ENCODE measurements at places on chromosomes 6 and 20. TPM values are rescaled to one million over a fixed set of nuclear protein-coding genes. Genes with fewer than 3 reads are reported as not detected.
A peak's percentile ranks its signal among the peaks of the same experiment; 100 is the strongest.

DNA sequence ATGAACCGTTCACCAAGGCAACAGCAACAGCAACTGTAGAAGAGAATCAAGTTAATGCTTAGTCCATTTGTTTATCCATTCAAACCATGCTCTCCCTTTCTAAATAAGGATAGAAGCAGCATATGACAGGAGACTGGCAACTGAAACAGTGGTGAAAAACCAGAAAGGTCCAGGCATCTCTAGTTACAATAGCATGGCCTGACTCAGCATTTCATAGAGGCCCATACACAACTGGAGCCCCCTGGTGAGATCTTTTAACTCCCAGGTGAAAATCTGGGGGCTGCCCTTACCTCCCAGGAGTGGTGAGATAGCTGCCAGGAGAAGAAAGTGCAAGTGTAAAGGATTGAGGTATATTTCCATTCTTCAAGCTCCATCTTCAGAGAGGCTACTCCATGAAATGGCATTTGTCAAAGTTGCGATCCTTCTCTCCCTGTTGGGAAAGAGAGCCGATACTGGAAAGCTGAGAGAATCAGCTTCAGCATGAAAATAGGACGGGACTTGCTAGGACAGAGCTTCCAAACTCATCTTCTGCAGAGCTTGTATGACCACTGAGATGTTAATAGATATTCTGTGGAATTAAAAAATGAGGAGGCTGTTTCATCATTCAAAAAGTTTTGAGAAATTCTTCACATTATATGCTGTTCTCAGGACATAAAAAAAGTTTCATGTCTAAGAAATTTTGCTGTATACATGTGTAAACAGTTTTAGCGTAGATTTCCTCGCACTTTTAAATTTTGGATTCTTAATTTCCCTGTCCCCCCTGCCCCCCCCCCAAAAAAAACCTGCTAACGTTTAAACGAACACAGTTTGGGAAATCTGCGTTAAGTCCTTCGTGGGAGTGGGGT is 10.9 kb upstream of the SLC2A12 start:
- no peaks in the 10 kb centered on the region for H3K4me1 ChIP-seq
- H3K36me3 ChIP-seq = no peaks in the 10 kb centered on the region
- no peak overlapping the region for H3K4me3 ChIP-seq
- H3K27ac ChIP-seq = no peak overlapping the region
- H3K27me3 ChIP-seq = no peaks in the 10 kb centered on the region

- DNase-seq = no peak
- H3K4me1 ChIP-seq = no peaks in the 10 kb centered on the region
- peaks cover 29% of the 10 kb centered on the region for H3K27me3 ChIP-seq
- H3K27ac ChIP-seq = no peak overlapping the region
Measured at GRCh38 chr20:58512808-58513552, 2.2 kb downstream of the APCDD1L start.

- no peak overlapping the region for H3K4me3 ChIP-seq
- H3K27me3 ChIP-seq = peaks cover 2% of the 10 kb centered on the region
- no peaks in the 10 kb centered on the region for H3K36me3 ChIP-seq
- no peak for DNase-seq
Measured at GRCh38 chr20:47055699-47056369, 161.2 kb downstream of the EYA2 start.

DNA sequence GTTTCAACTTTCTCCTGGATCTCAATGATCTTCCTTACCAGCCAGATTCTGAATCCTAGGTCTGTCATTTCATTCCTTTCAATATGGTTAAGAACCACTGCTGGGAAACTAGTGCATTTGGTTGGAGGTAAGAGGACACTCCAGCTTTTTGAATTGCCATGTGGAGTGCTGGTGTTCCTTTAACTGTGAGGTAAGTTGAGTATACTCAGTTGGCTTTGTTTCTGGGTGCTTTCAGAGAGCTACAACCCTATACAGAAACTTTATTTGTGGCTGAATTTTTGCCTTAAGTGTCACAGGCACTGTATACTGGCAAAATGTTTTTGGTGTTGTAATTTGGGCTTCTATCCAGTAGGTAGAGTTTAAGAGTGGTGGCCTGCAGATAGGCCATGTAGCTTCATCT is 175.8 kb downstream of the TBC1D32 start:
- peaks cover 7% of the 10 kb centered on the region for H3K36me3 ChIP-seq
- no peaks in the 10 kb centered on the region for H3K4me1 ChIP-seq
- H3K27ac ChIP-seq = no peak overlapping the region
- H3K4me3 ChIP-seq = no peak overlapping the region
- no peaks in the 10 kb centered on the region for H3K27me3 ChIP-seq

GRCh38 chr6:112626468-112627082 is 279.4 kb downstream of the RFPL4B start:
- no peak overlapping the region for H3K4me3 ChIP-seq
- no peaks in the 10 kb centered on the region for H3K36me3 ChIP-seq
- no peaks in the 10 kb centered on the region for H3K4me1 ChIP-seq
- no peaks in the 10 kb centered on the region for H3K27me3 ChIP-seq
- DNase-seq = no peak
- no peak overlapping the region for H3K27ac ChIP-seq

DNA sequence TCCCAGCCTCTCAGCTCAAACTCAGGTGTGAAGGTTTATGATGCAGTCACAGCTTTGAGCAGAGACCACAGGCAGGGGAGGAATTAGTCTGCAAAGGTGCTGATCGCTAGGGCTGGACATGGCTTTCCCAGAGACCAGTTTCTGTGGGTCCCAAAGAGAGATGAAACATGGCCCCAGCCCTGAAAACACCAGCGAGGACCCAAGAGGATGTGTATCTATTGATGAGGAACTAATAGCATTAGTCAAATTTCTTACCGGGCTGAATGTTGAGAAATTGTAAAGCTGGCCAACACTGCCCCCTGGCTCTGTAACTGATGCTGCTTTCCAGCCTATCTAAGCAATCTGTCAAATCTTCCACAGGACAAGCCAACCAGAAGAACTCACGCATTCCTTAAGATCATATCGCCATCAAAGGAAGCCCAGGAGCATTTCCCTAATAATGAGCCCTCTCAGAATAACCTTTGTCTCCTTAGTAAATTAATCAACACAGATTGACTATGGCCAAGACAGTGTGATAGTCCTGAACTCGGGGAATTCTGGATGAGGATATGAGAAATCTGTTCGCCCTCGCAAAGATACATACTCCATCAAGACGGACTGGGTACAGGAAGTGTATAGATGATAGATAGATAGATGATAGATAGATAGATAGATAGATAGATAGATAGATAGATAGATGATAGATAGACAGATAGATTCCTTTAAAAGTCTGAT is 7.8 kb upstream of the ACSS1 start:
- H3K36me3 ChIP-seq = no peaks in the 10 kb centered on the region
- H3K27ac ChIP-seq = no peak overlapping the region
- H3K4me1 ChIP-seq = peaks cover 3% of the 10 kb centered on the region
- DNase-seq = peak; percentile 74
- H3K4me3 ChIP-seq = no peak overlapping the region
- H3K27me3 ChIP-seq = peaks cover 49% of the 10 kb centered on the region

DNA sequence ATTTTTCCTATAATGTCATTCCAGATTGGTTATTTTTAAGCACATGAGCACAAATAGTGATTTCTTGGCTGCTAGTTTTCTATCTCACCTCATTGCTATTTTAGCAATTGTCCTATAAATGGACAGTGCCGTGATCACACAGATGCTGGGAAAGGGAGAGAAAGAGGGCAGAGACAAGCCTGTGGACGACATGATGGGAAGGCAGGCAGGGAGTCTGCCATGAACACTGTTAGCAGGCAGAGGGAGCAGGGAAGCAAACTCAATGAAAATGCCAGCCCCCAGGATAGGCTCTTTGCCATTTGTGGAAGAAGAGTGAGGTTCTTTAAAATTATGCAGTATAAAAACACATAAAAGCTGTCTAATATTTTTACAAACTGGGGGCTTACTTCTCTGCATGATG is 96.8 kb downstream of the ADTRP start:
- H3K27ac ChIP-seq = no peak overlapping the region
- no peak for DNase-seq
- H3K4me1 ChIP-seq = no peaks in the 10 kb centered on the region
- peaks cover 9% of the 10 kb centered on the region for H3K27me3 ChIP-seq
- H3K4me3 ChIP-seq = no peak overlapping the region

- H3K27ac ChIP-seq = no peak overlapping the region
- H3K36me3 ChIP-seq = no peaks in the 10 kb centered on the region
- H3K4me1 ChIP-seq = no peaks in the 10 kb centered on the region
- no peak overlapping the region for H3K4me3 ChIP-seq
- no peaks in the 10 kb centered on the region for H3K27me3 ChIP-seq
- DNase-seq = peak; percentile 39
Measured at GRCh38 chr20:49964964-49965780, 17.6 kb upstream of the SNAI1 start.

GRCh38 chr6:40695750-40696415 is 108.7 kb upstream of the LRFN2 start:
- DNase-seq = no peak
- no peaks in the 10 kb centered on the region for H3K4me1 ChIP-seq
- H3K4me3 ChIP-seq = no peak overlapping the region
- no peaks in the 10 kb centered on the region for H3K36me3 ChIP-seq
- H3K27me3 ChIP-seq = peaks cover 1% of the 10 kb centered on the region

- no peak overlapping the region for H3K27ac ChIP-seq
- no peak for DNase-seq
- no peaks in the 10 kb centered on the region for H3K36me3 ChIP-seq
- H3K4me3 ChIP-seq = no peak overlapping the region
- no peaks in the 10 kb centered on the region for H3K4me1 ChIP-seq
Measured at GRCh38 chr6:106820412-106820852, 154.1 kb downstream of the CD24 start.

- no peaks in the 10 kb centered on the region for H3K36me3 ChIP-seq
- no peaks in the 10 kb centered on the region for H3K27me3 ChIP-seq
- no peak for DNase-seq
- H3K4me1 ChIP-seq = no peaks in the 10 kb centered on the region
- H3K4me3 ChIP-seq = no peak overlapping the region
- H3K27ac ChIP-seq = no peak overlapping the region
Measured at GRCh38 chr6:77026341-77026740, 436.9 kb downstream of the HTR1B start.

DNA sequence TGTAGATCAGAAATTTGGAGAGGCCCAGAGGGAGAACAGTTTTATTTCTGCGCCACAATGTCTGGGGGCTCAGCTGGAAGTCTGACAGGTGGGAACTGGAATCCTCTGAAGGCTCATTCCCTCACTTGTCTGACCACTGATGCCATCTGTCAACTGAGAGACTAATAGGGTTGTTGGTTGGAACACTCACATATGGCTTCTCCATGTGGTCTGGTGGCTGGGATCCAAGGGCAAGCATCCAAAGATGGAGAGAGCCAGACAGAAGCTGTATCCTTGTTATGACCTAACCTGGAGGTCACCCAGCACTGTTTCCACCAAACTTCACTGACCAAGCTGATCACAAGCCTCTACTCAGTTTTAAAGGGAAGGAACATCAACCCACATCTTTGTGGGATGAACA is 117.9 kb upstream of the AKAP12 start:
- H3K27ac ChIP-seq = no peak overlapping the region
- H3K27me3 ChIP-seq = no peaks in the 10 kb centered on the region
- DNase-seq = no peak
- H3K4me1 ChIP-seq = peaks cover 7% of the 10 kb centered on the region
- H3K4me3 ChIP-seq = no peak overlapping the region
- H3K36me3 ChIP-seq = no peaks in the 10 kb centered on the region

DNA sequence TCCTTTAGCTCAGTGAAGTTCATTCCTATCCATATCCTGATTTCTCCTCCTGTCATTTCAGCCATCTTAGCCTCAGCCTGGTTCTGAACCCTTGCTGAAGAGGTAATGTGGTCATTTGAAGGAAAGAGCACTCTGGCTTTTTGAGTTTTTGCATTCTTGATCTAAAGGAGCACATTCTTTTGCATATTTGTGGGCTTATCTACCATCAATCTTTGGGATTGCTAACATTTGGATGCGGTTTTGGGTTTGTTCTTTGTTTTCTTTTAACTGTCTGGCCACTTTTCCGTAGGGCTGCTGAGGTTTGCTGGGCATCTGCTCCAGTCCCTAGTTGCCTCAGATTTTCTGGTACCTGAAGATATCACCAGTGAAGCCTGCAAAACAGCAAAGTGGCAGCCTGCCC is 238.3 kb downstream of the EPM2A start:
- H3K27ac ChIP-seq = no peak overlapping the region
- H3K4me3 ChIP-seq = no peak overlapping the region
- no peak for DNase-seq
- no peaks in the 10 kb centered on the region for H3K36me3 ChIP-seq

DNA sequence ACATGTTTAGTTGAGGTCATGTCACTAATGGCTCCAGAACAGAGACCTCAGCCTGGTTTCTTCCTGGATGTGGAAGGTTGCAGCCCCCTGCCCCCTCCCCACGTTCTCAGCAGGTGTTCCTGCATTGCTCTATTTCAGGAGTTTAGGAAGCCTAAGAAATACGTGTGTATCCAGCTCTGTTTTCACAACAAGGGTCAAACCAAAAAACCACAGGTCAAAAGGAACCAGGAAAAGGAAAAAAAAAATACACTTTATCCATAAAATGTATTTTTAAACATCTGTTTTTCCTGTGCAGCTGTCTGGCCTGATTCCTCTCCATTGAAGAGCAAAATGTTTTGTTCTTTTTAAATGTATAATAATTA is 107.9 kb upstream of the PLEKHG1 start:
- H3K27ac ChIP-seq = peak overlapping the region; percentile 89
- peaks cover 25% of the 10 kb centered on the region for H3K4me1 ChIP-seq
- no peak overlapping the region for H3K4me3 ChIP-seq
- DNase-seq = no peak

The SLC4A11 gene
- total RNA-seq = 1.8 TPM

The MOXD1 gene
- total RNA-seq = not detected

The FAM83B gene
- total RNA-seq = not detected

The CALHM5 gene
- total RNA-seq = not detected

The SPATA25 gene
- total RNA-seq = 0.30 TPM

The PRRT1 gene
- 0.28 TPM for total RNA-seq

The ZNF391 gene
- total RNA-seq = 1.3 TPM

The PNLDC1 gene
- 0.25 TPM for total RNA-seq

The MTFR2 gene
- 21.4 TPM for total RNA-seq

The PAQR8 gene
- 12.8 TPM for total RNA-seq

The ENPP3 gene
- 0.45 TPM for total RNA-seq

The VARS2 gene
- total RNA-seq = 37.0 TPM

All from activated CD4-positive, alpha-beta memory T cell treated with anti-CD3 and anti-CD28 coated beads, Interleukin-2, amount 10 ng/mL, durations not matched to agents 7 days and 5 days (primary cell).